ENCODE measurements at places on chromosomes 1 and 21. TPM values are rescaled to one million over a fixed set of nuclear protein-coding genes. Genes with fewer than 3 reads are reported as not detected.

DNA sequence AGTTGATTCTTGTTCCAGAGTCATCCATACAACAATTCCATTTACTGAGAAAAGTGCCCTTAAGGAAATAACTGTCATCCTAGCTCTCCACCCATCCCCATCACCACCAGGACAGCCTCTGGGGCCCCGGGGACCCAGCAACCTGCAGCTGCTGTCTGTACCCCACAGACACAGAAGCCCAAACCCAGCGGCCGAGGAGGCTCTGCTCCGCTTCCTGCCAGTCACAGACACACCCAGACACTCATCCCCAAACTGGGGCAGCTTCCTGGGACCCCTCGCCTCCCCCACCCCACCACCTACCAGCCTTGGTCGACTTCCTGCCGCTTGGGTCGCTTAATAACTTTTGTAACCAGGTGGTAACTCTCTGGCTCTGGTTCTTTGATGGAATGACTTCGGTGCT lies 121.6 kb upstream of the SLC25A33 start:
- DNase-seq: no peak

DNA sequence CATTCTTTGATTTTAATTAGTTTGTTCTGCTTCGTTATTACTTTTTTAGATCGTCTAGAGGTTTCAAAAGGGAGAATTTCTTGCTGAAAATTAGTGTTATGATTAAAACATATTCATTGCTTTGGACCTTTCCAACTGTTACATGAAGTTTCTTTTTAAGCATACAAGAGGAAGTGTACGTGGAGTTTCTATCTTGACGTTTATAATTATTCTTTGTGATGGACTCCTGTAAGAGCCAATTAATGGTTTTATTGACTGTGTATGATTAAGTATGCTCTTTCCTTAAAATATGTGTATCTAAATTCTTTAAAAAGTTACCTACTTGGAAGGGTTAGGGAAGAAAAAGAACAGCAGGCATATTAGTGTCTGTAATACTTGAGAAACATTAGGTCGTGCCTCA lies 37.8 kb downstream of the SPEN start:
- DNase-seq: no peak

GRCh38 chr21:28783641-28784185 lies 209.0 kb downstream of the LTN1 start:
- DNase-seq: no peak

GRCh38 chr1:191912517-191912916 lies 245.7 kb upstream of the RGS18 start:
- no peak for DNase-seq

DNA sequence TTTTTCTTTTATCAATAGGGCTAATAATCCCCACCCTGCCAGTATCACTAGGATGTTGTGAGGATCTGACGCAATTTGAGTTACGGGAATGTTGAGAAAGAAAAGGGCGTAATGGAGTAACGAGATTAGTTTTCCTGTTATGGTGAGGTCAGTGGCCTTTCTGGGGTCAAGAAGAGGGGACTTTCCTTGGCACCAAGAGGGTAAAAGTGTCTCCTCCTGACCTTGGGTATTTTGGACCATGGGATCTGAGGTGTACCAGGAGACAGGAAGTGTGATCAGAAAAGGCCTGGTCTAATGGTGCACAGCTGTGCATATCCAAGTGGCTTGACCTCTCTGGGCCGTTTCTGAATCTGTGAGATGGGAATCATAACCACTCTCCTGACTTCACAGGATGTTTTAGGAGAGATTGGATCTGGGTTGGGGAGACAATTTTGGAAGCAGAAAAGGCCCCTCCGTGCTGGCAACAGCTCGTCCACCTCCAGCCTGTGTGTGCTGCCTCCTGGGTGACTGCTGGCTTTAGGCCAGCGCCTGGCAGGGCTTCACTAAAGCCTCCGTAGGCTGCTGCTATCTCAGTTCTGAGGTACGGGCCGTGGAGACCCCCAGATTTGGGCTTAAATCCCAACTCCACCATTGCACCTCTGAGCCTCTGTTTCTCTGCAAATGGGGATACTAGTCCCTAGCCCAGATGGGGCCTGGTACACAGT lies 37.1 kb downstream of the ALPL start:
- DNase-seq: no peak

DNA sequence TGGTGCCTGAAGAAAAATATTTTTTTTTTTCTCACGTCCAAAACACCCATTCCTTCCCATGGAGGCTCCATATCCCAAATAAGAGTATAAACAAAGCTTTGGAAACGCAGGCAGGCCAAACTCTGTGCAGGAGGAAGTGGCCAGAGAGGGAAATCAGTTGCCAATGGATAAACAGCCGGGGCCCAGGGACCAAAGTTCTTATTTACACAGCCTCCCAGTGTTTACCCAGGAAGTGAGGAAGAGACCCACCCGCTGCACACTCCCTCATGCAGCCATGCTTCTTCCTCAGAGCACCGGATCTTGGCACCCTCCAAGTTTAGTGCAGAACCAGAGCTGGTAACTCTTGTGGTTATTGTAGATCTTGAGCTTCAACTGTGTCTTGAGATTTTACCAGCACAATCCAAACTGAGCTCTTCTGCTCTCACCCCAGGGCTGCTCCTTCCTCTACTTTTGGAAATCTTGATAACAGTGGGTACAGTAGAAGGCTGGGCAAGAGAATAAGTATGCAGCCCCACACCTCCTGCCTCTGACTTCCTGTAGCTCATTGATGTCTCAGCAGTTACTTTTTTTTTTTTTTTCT lies 14.2 kb downstream of the MARCKSL1 start:
- peak; percentile 14 for DNase-seq

GRCh38 chr1:225119307-225119706 lies 189.8 kb downstream of the DNAH14 start:
- no peak for DNase-seq

GRCh38 chr1:3003039-3003940 lies 18.0 kb upstream of the ACTRT2 start:
- peak; percentile 36 for DNase-seq

DNA sequence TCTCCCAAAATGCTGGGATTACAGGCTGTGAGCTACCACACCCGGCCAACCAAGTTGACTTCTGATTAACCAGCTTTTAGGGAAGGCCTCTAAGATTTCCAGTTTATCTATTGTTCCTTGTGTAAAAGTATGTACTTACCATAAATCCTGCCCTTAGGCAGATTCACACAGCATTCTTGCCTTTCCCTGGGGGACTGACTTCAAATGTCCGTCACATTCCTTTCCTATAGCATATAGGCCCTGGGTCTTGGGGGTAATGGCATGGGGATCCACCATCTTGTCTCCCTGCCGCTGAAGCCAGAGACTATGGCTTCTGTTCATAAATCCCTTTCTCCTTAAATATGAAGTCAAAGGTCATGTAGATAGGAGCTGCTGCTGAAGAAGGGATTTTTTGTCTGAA lies 872 bp upstream of the PINK1 start:
- no peak for DNase-seq

- DNase-seq: no peak
Measured at GRCh38 chr21:41752231-41752681, 14.6 kb downstream of the RIPK4 start.

Gene LDLRAD1
- total RNA-seq: not detected

Data from sigmoid colon (tissue), 7 donors.